ENCODE measurements at places on chromosomes 6 and 20.

DNA sequence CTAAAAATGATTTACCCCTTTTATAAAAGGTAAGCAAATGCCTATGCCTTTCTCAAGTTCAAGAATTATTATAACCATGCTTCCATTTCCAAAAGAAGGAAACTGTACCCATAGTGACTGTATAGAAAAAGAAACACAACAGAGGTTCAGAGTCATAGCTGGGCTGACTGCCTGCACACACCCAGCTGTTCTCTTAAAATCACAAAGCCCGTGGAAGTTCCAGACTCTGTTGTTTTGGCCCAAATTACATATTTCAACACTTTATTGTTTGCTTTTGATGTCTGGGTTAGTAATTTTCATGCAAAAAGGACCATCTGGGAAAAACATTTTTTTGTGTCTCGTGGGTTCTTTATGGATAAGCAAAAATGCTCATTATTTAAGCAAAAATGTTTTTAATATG, 99.2 kb downstream of the LCA5 start:
- DNase-seq = peak; percentile 25

DNA sequence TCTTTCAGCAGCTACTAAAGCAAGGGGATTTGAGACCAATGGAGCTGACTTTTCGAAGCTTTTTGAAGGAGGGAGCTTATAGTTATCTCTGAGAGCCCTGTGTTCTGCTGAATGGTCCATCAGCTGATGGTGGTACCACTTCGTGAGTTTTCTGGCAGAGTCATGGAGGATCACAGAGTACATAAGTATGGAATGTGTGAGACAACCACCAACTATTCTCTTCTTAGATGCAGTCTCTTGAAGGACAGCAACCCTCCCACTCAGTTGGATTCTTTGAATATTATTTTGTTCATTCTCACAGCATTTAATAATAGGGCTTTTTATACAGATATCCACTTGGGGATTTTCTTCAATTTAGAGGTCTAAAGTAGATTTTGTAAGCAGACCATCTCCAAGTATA, 75.3 kb downstream of the ELOVL2 start:
- DNase-seq = no peak

- DNase-seq = no peak
Measured at GRCh38 chr20:3815703-3816315, 4.5 kb upstream of the AP5S1 start.

- DNase-seq = no peak
Measured at GRCh38 chr20:14832630-14833029, 495.2 kb upstream of the FLRT3 start.

DNA sequence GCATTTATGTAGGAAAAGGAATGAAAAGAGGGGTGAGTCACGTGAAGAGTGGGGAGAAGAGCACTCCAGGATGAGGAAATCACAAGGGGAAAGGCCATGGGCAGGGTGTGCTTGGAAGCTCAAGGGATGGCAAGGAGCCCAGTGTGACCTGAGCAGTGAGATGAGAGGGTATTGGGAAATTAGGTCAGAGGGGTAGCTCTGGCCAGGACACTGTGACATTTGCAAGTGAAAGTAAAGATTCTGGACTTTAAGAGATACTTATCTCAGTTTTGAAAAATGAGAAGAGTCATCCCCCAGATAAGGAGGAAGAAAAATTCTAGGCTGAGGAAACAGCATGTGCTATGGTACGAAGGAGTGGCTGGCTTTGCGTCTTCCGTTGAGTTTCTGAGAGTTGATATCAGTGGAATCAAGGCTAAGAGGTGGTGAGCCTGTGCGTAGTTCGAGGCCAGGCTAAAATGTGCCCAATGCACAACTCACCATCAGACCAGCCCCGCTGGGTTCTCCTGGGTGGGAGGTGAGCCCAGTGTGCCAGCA, 79.9 kb downstream of the GCLC start:
- DNase-seq = peak; percentile 35

DNA sequence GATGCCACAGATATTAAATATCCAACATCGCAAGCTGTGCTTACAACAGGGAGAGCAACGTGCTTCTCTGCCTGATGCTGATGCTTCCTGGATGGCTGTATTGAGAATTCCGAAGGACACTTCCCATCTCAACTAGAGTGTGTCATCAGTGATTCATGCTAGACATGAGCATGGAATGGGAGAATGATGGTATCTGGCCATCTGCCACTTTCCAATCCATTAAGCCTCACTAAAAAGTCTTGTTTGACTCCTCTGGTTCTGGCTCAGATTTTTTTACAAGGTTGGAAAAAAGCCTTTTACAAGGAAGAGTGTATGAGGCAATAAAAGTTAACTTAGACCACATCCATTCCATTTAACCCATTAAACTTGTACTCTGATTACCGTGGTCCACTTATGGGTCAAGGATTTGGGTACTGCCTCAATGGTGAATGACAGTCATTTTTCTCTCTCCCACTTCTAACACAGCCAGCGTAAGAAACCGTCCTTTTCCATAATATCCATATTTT, 265.3 kb downstream of the UST start:
- DNase-seq = peak; percentile 98

GRCh38 chr20:23112595-23112994, 26.5 kb upstream of the CD93 start:
- DNase-seq = no peak

GRCh38 chr6:123105561-123105960, 109.5 kb downstream of the CLVS2 start:
- no peak for DNase-seq

DNA sequence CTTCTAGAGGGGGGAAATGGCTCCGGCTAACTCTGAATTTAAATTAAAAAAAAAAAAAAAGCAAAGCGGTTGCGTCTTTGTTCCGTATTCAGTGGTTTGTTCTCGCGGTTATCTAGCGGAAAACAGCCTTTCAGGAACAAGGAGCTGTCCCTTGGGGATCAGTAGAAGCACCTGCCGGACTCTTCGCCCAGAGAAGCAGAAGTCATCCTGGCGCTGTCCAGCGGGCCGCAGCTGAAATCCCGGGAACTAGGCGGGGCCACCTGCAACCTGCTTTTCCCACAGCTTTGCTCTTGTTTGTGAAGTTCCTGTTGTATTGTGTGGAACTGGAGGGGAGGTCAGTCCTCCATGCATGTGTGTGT, 43.9 kb upstream of the GJE1 start:
- DNase-seq = peak; percentile 26

DNA sequence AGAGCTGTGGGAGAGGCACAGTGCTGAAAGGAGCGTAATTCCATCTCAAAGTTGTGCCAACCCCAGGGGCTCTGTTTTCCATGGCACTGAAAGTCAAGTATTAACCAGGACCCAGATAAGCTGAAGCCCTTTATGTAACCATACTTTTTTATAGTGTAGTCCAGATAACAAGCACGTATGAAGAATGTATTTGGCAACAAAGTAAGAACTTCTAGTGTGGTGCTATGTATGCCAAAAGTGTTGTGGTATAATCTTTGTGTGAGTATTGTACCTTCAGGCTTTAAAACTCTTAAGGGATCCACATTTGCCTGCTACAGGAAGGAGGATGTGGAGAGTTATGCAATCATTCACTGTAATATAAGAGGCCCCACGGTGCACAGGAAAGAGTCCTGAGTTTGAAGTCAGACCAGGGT, 129.4 kb downstream of the IBTK start:
- peak; percentile 13 for DNase-seq

GRCh38 chr6:87029711-87030314, 65.1 kb downstream of the CGA start:
- DNase-seq = peak; percentile 77

DNA sequence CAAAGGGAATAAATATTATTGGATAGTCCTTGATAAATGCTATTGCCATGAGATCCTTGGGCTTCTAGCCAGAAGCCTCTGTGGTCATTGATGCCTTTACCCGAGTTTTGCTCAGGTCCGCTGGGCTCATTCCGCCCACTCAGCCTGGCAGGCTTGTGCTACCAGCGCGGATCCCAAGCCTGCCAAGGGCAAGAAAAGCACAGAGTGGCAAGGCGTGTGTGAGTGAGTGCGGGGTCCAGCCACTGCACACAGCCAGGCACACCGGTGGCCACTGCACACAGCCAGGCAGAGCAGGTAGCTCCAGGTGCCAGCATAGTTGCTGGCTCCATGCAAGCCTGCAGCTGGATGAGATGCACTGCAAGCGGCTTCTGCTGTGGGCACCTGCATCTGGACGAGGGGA, 38.7 kb downstream of the STK38 start:
- no peak for DNase-seq

DNA sequence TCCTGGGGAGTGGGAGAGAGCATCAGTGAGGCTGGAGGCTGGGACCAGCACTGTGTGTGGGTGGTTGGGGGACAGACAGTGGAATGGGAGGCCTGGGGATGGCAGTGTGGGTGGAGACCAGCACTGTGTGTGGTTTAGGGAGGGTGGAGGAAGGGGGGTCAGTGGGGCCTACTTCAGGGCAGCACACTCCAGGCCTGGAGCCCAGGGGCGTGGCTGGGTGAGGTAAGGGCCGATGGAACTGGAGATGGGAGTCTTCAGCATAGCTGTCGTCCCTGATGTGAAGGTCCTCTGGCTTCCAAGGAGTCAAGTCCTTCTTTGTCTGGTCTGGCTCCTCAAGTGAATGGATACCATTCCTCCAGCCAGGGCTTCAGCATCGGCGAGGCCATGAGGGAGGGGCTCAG, 18.6 kb downstream of the KCNK17 start:
- peak; percentile 34 for DNase-seq

GRCh38 chr6:134532694-134533624, 215.0 kb upstream of the SGK1 start:
- DNase-seq = no peak

DNA sequence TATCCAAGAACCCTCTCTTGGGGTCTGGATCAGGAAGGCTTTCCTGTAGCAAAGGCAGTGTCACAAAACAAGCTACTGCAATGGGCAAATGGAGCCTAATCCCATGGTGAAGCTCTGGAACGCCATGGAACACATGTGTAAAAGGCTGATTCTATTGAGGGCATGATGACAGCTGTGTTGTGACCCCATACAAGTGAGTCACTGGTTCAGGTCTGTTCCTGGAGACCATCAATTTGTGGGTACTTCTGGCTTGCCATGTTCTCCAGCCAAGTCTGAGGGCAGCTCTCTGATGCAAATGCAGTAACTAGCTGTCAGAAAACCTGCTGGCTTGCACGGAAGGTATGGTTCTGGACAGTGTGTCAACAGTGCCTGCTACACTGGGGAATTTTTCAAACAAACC, 33.3 kb upstream of the ECHDC1 start:
- no peak for DNase-seq

GRCh38 chr6:47160702-47161101, 118.6 kb upstream of the ADGRF1 start:
- DNase-seq = no peak

Data from umbilical cord (tissue), 2 donors.